ENCODE measurements at places on chromosomes 11 and 22.

- no peak for DNase-seq
These were observed 1.4 kb upstream of the BPIFC start for GRCh38 chr22:32465661-32466060.

DNA sequence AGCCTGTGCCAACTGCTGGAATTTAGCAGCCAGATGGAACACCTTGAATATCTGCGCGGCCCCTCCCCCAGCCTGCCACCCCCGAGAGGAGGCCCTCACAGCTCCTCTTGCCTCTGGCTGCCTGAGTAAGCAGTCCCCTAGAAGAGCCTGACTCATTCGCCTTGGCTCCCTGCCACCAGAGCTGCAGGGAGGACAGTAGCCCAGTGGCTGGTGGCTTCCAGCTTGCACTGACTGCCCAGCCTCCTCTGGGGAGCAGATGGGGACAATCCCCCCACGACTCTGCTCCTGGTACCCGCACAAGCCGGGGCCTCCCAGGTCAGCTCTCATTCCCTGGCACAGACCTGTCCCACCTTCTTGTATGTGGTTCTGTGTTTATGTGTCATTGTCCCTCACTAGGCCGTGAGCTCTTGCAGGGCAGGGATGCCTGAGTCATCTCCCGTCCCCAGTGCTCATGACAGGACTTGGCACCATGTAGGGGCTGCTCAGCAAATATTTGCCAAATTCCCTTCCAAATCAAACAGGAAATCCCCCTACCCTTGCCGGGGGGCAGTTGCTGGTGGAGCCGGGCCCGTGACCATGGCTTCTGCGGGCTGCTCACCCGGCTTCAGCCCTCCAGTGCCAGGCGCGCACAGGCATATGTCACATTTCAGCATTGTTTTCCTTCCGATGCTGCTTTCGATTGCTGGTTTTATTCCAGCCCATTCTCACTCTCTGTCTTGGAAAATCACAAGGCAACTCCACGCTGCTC lies 43.6 kb downstream of the CACNG2 start:
- no peak for DNase-seq

- no peak for DNase-seq
These were observed 175.2 kb downstream of the TMEM135 start for GRCh38 chr11:87212891-87213290.

- no peak for DNase-seq
These were observed 911 bp downstream of the PANX2 start for GRCh38 chr22:50171319-50171964.

GRCh38 chr22:38845004-38845740 lies 1.3 kb upstream of the NPTXR start:
- no peak for DNase-seq

DNA sequence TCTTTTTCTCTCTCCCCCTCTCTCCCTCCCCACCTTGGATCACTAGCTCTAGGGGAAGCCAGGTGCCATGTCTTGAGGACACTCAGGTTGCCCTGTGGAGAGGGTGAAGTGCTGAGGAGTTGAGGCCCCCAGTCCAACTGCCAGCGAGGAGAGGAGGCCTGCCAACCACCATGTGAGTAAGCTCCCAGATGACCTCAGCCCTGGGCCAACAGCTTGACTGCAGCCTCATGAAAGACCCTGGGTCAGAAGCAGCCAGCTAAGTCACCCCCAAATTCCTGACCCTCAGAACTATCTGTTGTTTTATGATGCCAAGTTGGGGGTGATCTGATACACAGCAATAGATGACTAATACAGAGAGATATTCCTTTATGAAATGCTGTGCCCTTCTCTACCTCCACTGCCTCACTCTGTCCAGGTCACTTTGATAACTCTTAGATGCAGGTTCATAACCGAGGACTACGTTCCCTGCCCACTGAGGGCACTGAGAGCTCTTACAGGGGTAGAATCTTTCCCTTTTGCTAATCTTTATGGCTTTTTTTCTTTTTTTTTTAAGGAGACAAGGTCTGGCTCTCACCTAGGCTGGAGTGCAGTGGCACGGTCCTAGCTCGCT lies 8.0 kb downstream of the ARFGAP3 start:
- no peak for DNase-seq

DNA sequence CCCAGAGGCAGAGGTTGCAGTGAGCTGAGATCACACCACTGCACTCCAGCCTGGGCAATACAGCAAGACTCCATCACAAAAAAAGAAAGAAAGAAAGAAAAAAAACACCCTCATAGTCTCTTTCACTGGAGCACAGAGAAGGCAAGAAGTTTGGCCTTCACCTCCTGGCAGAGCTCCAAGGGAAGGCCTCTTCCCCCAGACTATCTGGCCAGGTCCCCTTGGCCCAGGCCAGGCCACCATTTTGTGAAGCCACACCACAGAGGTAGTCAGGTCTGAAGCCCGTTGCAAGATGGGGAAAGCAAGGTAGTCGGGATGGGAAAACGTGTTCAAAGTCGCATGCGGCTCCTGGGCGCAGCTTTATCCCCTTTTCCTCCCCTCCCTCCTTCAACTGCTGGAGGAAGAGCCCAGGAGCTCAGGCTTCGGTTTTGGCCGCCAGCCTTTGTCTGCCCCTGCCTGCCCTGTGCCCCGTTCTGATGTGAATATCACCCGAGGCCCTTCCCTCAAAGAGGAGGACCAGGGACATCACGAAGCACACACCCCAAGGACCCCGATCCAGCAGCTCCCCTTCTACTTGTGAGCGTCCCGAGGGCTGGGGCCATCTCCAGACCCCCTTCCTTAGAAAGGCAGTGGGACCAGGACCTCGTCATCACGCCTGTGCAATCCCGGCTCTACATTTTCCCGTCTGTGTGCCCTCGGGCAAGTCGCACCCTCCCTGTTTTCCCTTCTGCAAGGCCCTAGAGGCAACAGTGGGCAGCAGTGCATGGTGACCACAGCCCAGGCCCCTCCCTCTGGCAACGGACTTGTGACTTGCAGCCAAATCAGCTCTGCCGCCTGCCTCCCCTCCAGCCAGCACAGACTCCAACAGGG lies 17.7 kb downstream of the CABP7 start:
- DNase-seq = no peak

DNA sequence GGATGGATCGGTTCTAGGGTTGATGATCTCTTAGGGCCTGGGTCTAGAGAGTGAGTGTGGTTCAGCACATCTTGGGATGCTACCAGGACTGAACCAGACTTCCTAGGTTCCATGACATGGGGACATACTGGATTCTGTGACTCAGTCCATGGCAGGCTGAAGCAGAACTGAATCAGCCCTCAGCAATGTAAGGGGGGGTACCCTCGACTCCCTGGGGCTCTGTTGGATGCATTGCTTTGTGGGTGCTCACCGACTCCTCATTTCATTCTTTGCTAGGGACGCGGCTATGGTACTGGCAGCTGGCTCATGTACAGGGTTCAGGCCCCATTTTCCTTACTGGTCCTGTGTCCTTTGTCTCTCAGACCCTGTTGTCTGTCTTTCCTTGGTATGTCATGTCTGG lies 733 bp upstream of the GRAMD1B start:
- DNase-seq = no peak

DNA sequence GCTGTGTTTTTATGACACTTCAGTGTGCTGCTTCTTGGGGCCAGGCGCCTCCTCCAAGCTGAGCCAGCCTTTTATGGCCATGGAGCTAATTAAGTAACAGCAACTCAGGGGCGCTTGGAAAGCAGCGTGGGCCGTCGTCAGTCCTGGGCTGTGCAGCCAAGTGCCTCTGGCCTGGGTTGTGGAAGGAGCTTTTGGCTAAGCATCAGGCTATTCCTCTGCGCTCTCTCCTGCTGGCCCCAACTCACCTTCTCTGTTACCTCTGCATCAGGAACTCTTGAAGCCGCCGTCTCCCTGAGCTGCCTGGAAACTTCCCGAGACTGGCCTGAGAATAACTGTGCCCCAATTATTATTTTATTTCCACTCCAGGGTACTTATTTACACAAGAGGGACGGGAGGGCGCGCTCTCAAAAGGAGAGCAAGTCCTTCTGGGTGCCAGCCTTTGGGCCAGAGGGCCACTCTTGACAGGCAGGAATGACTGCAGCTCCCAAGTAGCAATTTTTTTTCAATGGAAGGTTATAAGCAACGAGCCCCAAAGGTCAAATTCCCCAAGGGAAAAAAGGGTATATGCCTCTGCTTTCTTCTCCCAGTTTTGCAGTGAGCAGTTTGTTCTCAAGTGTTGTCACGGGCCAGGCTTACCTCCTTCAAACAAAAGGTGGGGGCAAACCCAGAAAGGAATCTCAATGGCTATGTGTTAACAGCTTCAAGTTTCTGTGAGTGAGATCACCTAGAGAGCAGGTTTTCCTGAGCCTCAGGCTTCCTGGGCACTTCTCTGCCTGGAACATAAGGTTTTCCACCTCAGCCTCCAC lies 38.5 kb upstream of the NAV2 start:
- no peak for DNase-seq

Measured in stimulated activated CD8-positive, alpha-beta memory T cell treated with anti-CD3 and anti-CD28 coated beads, Interleukin-7, amount 100 ng/mL, for 1 hour (primary cell).